ENCODE measurements at places on chromosomes 5 and 9. TPM values are rescaled to one million over a fixed set of nuclear protein-coding genes. Genes with fewer than 3 reads are reported as not detected.

C7 gene
- total RNA-seq: 694 TPM

BHMT2 gene
- total RNA-seq: 26.4 TPM

ADAMTS13 gene
- 1.1 TPM for total RNA-seq

IL13 gene
- total RNA-seq: 0.24 TPM

HEMGN gene
- 0.19 TPM for total RNA-seq

IL5 gene
- total RNA-seq: not detected

ARHGEF37 gene
- 5.3 TPM for total RNA-seq

NIPAL4 gene
- total RNA-seq: 0.63 TPM

ZNF883 gene
- 2.0 TPM for total RNA-seq

- no peak for DNase-seq
These were observed 303.5 kb downstream of the IRX1 start for GRCh38 chr5:3899093-3899492.

- no peak for DNase-seq
These were observed 41.9 kb downstream of the SLC22A5 start for GRCh38 chr5:132411304-132412013.

- DNase-seq: no peak
These were observed 250.4 kb upstream of the PCSK5 start for GRCh38 chr9:75639971-75640610.

DNA sequence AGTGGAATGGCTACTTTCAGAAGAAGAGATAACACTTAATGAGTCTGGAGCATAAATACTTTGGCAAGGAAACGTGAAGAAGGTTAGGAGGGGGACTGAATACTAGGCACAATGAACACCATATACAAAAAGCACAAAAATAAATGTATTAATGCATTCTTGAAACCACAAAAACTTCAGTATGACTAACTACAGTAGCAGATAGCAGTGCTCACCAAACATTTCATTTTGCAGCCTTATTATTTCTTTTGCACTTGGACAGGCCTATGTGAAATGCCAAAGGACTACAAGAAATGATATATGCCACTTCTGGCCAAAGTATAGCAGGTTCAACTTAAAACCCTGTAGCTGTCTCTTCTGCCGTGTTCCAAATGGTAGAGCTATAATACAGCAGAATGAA lies 26.3 kb downstream of the UBQLN1 start:
- DNase-seq: no peak

DNA sequence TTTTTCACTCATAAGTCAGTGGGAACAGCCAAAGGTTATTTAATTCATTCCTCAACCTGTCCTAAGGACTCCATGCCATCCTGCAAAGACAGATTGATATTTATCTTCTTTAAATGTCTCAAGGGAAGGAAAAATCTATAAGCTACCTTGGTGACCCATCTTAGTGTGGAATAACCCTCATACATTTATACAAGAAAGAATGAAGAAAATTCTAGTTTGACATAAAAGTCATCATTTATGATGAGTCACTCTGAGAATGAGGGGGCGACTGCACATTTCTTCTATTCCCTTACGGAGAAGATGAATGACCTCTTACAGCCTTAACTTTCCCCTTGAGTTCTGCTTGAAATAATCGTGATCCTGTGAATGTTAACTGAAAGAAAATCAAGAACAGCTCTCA lies 26.8 kb upstream of the NUDT12 start:
- no peak for DNase-seq

GRCh38 chr9:89901920-89902319 lies 297.1 kb downstream of the GADD45G start:
- no peak for DNase-seq

DNA sequence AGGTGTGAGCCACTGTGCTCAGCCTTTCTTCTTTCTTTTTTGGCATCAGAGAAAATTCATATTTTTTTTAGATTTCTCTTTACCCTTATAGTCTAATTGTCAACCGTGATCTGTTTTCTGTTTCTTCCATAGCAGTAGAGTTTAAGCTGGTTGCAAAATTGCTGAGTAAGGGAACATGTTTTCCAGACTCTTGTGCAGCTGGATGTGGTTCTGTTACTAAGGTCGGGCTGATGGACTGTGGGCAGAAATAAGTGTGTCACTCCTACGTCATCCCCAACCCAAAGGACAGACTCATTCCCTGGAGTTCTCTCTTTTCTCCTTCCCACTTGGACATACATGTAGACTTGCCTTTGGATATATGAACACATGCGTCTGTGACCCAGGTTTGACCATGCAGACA lies 64.1 kb upstream of the GOLM1 start:
- DNase-seq: no peak

DNA sequence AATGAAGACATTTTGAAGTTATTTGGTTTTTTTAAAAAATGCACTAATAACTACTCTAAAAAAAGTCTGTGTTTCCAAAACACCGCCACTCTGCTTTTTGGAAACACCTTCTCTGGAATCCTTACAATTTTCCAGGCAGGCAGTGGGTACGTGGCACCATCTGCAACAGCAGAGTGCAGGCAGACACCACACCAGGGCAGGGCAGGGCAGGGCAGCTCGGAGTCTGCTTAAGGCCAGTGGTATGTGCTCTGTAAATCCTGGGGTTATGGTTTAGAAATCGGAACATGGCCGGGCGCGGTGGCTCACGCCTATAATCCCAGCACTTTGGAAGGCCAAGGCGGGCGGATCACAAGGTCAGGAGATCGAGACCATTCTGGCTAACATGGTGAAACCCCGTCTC lies 97.6 kb downstream of the TLE1 start:
- no peak for DNase-seq

- DNase-seq: no peak
These were observed 37.0 kb upstream of the CRB2 start for GRCh38 chr9:123318961-123319421.

DNA sequence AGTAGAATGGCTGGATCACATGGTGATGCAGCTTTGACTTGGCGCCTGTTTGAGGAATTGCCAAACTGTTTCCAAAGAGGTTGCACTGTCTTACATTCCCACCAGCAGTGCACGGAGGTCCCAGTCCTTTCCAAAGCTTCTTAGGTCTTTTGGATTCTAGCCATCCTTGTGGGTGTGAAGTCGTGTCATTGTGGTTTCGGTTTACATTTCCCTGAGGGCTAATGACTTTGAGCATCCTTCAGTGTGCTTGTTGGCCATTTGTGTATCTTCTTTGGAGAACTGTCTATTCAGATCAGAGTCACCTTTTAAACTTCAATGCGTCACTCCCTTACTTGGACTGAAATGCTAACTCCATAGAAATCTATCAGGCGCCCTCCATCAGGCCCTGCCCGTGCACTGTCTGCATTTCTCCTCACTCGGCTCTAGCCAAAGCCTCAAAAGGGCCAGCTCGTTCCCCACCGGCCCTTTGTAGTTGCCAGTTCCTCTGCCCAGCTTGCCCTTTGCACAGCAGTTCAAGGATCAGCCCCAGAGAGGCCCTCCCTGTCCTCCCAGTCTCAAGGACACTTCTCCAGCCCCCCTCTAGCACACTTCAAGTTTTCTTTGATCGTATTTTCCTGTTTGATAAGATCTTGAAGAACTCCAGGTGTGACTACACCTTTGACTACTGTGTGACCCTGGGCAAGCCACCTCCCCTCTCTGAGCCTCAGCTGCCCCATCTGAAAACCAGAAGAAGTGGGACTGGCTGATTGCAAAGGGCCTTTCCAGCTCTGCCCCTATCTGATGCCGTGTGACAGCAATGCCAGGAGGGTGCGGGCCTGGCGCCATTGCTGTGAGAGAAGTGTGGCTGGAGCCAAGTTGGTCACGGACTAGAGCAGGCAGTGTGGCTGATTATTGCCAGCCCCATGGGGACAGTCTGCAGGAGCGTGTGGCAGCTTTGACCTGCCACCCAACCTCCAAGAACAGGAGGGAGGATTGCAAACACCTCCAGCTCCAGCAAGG lies 5.6 kb downstream of the HRH2 start:
- no peak for DNase-seq

- DNase-seq: no peak
These were observed 13.0 kb upstream of the CYFIP2 start for GRCh38 chr5:157252711-157253465.

- no peak for DNase-seq
These were observed 132.6 kb downstream of the PLK2 start for GRCh38 chr5:58327289-58327688.

DNA sequence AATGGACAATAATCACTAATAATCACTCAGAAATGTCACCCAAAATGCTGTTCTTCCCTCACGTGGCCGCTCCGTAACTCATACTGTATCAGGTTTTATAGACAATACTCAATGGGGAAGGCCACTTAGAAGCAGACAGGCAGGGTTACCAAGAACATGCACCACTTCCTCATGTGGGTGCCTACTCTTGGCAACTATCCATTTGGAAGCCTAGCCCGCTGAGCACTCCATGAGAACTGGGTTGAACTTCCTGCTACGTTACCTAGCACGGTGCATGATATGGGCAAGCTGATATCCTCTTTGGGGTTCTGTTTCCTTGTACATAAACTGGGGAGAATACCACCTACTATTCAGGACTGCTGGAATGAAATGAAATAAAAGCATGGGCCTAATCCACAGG lies 14.3 kb downstream of the DAP start:
- DNase-seq: no peak
